Renal cortex interstitium (tissue), 15 donors: ENCODE measurements at places on chromosomes 5 and 9. TPM values are rescaled to one million over a fixed set of nuclear protein-coding genes. Genes with fewer than 3 reads are reported as not detected.

GRCh38 chr9:85117831-85118230 is 448.3 kb downstream of the NTRK2 start:
- no peak for DNase-seq

LOX gene
- 44.4 TPM for polyA plus RNA-seq

NUTM2G gene
- 0.57 TPM for polyA plus RNA-seq

DNA sequence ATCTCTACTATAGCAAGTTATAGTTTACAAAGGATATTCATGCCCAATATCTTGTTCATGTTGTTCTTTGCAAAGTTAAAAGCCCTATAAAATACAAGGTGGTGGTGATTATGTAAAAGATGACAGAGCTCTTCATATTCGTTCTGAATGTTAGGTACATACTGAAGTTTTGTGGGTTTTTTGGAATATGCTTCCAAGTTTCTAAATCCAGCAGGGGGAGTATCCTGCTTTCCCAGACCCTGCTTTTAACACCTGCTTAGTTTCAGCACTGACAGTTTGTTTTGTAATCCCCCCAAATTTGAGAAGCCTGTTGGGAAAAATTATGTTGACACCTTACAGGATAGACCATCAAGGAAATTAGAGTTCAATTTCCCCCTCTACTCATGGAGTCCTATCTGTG is 438.3 kb downstream of the SH3GL2 start:
- no peak for DNase-seq

- no peak for DNase-seq
These were observed 165.3 kb upstream of the NREP start for GRCh38 chr5:111922344-111922743.

DNA sequence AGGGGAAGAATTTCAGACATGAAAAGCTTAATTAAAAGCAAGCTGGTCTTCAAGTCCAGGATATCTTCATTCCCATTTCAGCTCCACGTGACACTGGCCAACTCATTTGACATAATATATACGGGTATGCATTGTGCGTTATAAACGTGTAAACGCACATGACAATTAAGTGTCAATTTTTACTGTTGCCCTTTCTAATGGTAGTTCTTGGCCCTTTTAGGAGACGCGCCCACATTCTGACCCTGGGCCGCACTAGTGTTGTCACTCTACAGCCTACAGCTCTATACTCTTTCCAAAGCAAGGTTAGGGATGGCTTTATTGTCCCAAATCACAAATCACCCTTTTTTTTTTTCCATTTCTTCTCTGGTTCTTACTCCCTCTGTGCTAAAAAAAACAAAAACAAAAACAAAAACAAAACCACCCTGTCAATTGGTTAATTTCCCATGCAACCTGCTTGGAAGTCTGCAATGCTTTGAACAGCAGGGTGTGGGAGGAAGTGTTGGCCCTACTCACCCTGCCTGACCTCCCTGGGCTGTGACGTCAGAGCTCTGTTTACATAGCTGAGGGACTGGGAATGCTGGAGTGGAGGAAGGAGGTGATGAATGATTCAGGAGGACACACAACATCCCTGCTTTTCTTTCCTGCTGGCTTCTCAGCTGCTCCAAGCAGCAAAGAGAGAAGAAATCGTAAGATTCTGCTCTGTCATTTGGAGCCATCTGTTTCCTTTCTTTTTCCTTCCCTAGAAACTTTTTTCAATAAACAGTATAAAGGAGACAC is 19.3 kb downstream of the RFK start:
- no peak for DNase-seq

DNA sequence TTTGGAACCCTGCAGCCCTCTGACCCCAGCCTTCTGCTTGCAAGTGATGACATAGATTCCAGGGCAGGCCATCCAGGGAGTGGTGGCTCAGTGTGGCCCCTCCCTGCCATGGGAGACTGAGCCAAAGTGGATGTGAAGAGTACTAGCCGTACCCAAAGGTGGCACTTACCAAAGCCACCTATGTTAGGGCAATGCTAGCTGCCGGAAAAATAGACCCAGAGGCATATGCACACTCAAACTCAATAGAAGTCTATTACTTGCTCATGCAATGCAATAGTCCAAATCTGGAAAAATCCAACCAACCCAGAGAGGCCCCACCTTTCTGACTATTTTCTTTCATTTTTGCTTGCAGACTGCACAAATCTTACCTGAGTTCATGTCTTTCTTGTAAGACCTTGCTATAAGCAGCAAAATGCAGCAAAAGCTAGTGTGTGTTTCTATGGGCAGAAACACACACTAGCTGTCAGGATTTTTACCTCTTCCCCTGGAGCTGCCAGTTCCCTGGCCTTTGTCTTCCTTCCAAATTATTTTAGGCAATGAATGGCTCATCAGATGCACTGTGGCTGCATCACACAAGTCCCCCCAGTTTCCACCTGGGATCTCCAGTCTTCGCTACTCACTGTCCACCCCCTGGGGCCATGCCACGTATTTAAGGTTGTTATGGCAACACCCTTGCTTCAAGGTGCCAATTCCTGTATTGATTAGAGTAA is 74.0 kb downstream of the HRH2 start:
- DNase-seq, result no peak

DNA sequence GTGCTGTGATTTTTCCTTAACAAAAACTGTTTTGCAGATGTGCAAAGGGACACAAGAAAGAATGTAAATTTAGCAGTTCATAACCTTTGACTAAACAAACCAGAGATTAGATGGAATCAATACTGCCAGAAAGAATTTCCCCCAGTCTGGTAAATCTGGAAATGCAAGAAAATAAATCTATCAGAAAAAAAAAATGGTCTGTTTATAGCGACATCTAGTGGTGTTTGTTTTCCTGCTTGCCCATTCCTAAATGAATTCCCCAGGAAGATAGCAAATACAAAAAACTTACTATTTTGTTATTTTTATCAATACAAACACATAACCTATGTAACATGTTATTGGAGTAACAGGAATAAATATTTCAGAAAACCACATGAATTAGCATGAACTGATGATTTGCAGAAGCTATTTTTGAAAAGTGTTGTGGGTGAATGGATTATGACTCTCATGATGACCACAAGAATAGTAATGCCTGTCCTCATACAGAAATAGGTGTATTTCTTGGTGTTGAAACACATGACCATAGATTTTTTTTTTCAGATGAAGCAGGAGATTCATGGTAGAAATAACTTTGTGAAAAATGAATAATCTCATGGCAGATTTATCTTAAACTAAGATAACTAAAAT is 1703.8 kb downstream of the MAT2B start:
- no peak for DNase-seq

OMD gene
- polyA plus RNA-seq, result 1.8 TPM

HTR1A gene
- polyA plus RNA-seq, result not detected

- DNase-seq, result no peak
These were observed 45.9 kb upstream of the TLX3 start for GRCh38 chr5:171263181-171263580.

DNA sequence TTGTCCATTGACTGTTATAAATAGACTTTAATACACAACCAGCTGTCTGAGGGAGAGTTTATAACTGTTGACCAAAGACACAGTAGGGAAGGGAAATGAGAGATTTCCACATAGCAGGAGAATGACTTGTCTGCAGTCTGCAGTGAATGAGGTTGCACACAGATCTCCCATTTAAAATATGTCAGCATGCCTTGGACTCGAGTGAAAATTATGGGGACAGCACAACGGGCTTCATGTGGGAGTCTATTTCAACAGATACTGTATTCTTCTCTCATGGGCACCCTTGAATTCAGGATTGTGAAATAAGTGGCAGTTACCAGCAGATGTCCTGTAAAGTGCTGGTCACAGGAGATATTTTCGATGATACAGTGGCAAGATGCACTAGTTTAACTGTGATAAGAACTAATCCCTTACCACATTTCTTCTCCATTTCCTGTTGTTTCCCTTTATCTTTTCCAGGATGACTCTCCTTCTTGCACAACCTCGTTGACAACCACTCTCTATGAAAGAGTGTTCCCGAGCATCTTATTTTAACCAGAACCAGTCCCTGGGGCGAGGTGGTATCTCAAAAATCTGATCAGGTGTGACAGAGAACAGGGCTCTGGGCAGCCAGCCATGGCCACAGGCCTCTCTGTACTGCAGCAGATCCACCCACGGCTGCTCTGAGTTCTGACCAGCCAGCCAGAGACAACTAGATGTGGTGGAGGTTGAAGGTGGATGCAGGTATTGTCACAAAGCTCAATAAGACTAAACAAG is 51.5 kb upstream of the MAP3K1 start:
- no peak for DNase-seq

GRCh38 chr5:119019501-119019900 is 31.2 kb upstream of the DTWD2 start:
- no peak for DNase-seq
